ENCODE measurements at places on chromosomes 12 and 14.

GRCh38 chr14:75282170-75282554 lies 3.5 kb downstream of the FOS start:
- no peak for DNase-seq

DNA sequence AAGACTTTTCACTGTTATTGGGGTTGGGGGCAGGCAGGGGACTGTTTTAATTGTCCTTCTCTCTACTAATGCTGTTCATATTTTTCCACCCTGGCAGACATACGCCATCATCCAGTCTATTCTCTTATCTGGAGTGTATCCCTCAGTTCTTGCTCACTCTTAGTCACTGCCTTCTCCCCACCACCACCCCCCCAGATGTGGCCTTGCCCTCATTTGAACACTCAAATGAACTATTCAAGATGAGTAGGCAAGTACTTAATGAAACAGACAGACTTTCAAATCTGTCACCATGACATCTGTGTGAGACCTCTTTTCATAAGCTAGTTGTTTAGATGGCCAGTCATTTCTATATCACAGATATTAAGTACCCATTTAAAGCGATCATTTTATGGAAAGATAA lies 10.1 kb downstream of the NUDT4 start:
- DNase-seq: peak; percentile 83

GRCh38 chr12:117359029-117359845 lies 2.2 kb downstream of the NOS1 start:
- no peak for DNase-seq

GRCh38 chr14:30291216-30291615 lies 267.7 kb upstream of the G2E3 start:
- no peak for DNase-seq

- no peak for DNase-seq
These were observed 16.7 kb downstream of the EPS8 start for GRCh38 chr12:15772405-15773018.

- no peak for DNase-seq
These were observed 317.6 kb downstream of the SOX5 start for GRCh38 chr12:23631786-23632377.

- peak; percentile 49 for DNase-seq
These were observed 413 bp upstream of the TUBA1C start for GRCh38 chr12:49264466-49264872.

DNA sequence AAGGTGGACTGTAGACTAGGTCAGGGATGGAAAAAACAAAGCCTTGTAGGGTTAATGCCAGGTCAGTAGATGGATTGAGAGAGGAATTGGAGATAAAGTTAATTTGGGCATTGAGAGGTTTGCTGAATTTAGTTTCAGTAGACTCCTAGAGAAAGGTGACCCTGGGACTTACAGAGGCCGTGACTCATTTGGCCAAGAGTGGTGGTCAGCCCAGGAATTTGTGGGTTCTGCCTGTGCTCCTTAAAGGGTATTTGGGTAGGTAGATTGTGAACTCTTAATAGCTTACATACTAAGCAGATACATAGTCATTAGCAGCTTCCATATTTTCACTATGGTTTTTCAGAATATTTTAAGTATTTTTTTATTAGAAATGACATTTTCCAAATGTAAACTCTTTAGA lies 21.8 kb downstream of the PLEKHA5 start:
- DNase-seq: no peak

DNA sequence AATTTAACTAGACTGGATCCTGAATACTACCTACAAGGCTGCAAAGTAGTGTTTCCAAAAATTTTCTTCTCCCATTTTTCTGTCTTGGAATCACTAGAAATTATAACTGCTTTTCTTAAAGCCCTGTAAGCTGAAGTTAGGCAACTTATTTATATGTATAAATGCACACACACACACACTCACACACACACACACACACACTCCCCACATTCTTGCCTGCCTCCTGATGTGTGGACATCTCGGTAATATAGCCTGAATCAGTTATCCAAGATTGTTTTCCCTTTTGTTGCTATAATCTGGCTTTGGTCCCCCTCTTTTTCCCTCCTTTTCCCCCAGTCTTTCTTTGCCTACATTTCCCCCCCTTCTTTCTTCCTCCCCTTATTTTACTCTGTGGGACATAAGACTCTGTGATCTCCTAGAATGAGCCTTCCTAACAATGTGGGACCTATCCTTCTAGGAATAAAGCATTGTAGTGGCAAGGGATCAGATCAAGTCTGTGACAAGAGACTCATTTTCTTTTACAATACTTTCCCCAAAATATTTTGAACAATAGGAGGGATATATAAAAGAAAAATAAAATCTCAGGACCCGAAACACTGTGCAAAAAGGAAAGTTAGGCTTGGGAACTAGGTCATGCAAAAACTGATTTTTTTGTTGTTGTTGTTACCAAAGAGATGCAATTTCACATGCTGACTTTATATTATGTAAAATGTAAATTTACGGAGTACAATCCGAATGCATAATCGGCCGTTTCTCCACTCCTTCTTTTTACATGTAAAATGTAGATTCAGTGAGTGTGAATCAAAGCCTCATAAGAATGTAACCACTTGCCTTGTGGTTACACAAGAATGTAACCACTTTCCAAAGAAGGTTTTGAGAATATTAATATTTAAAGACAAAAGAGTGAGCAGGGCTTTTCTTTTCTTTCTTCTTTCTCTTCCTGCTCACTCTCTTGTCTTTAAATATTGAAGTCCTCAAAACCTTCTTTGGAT lies 26.3 kb upstream of the CD69 start:
- DNase-seq: no peak

GRCh38 chr14:94936901-94937685 lies 167.2 kb upstream of the GSC start:
- DNase-seq: no peak

DNA sequence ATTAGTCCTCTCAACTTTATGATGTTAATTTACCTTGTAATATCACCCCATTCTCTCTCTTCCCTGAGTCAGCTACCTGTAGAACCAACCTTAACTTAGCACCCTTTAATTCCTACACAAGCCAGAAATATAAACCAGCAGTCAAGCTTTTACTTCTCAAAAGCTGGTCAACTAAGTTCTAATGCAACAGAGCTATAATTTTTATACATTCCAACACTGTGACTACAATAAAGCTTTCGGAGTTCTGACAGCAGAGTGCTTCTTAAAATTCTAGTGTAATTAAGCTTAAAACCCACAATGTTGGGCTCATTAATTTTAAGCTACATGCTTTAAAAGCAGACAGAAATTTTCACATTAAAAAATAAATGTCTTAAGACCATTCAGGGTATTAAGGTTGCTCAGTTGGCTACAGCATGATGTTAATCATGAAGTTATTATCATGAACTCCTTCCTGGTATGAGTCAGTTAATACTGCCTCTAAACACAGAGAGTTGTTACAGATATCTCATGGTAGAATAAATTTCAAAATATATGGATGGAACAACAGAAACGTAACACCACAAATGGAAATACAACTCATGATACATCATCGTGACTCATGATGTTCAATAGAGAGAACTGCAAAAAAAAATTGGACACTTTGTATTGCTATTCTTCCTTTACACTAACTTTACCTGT lies 126.7 kb downstream of the EPS8 start:
- DNase-seq: no peak

- DNase-seq: no peak
These were observed 822.3 kb downstream of the LRFN5 start for GRCh38 chr14:42428996-42429395.

DNA sequence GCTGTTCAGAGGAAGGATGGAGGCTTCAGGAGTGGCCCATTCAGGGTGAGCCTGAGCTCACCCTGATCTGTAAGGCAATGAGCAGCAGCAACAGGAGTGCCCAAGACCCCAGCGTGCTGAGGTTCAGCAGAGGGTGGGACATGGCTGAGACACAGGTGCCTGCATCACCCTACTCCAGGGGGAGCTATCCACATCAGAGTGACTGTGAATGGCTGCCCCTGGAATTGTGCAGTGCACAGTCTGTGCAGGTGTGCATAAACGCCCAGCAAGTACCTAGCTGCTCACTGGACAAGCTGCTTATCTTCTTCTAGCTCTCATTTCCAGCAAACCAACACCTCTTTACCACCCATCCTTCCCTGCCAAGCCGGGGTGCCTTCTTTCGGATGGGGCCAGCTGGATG lies 140.6 kb upstream of the PRMT8 start:
- DNase-seq: no peak

GRCh38 chr12:12214635-12215131 lies 52.2 kb downstream of the LRP6 start:
- no peak for DNase-seq

- no peak for DNase-seq
These were observed 325.5 kb downstream of the FOXG1 start for GRCh38 chr14:29092121-29092520.

DNA sequence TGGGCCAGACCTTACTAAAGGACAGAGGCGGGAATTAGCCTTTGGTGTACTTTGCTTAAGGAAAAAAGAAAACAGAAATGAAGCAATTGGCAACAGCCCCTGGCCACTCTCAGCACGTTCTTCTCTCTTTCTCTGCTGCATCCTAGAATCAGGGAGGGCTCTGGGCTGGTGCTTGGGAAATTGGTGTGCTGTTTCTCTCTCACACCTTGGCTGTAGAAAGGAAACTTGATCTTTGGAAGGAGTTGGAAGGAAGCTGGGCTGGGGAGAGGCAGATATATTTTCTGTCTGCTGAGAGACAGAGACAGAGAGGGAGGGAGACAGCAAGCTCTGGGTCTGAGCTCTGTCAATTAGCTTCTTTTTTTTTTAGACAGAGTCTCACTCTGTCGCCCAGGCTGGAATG lies 27.4 kb downstream of the NOS1 start:
- DNase-seq: no peak

All from stimulated activated CD4-positive, alpha-beta T cell treated with anti-CD3 and anti-CD28 coated beads, Interleukin-1b, Interleukin-23, amount 100 ng/mL, for 48 hours (primary cell).